Nucleus accumbens (tissue), 56 donors: ENCODE measurements at places on chromosomes 5 and 9.

GRCh38 chr9:38345851-38346755 lies 46.4 kb upstream of the ALDH1B1 start:
- no peak for DNase-seq

DNA sequence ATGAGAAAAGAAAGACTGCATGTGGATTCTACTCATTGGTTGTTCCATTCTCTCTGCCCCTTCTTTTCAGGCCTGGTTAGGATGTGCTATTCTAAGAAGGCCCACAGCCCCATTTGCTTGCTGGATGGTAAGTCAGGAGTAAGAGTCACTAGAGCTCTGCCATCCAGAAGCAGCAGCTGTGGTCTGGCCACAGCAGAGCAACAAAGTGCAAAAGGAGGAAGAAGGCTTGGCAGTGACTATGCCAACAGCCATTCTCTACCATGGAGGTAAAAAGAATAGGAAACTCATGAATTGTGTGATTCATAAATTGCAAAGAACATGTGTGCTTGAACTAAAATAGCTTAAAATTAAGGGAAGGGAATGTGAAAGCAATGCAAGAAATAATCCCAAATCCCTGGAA lies 20.9 kb downstream of the KLHL3 start:
- no peak for DNase-seq

DNA sequence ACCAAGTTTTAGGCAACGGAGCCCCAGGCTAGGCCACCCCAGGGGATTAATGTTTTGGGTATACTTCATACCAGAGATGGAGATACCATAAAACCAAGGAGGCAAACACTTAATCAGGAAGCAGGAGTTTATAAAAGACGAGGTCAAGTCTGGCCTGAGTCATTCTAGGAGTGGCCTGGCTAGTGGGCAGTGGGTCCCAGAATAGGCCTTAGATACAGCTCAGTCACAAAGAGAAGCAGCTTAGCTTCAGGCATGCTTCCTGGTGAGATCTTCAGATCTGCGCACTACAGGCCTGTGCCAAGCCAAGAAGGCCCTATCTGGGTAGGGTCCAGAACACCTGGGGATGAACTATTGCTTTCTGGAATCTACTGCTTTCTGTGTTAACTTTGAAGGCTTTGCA lies 20.6 kb upstream of the NR5A1 start:
- no peak for DNase-seq

DNA sequence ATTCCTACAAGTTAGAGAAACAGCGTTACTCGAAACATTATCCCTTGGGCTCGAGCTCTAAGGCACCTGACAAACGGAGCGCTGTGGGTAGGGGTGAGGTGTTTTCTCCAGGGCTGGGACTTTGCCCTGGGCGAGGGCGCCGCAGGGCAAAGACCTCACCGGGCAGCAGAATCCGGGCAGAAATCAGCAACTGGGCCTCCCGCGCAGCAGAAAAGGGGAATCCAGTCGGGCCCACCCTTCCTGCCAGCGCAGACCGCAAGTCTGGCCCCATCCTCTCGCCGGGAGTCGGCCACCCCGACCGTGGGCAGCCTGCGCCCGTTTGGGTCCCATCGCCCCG lies 430 bp upstream of the MSH3 start:
- no peak for DNase-seq
